Gastrocnemius medialis (tissue), 4 donors: ENCODE measurements at places on chromosomes 3 and 15. TPM values are rescaled to one million over a fixed set of nuclear protein-coding genes. Genes with fewer than 3 reads are reported as not detected.

Gene TRPM1
- not detected for total RNA-seq

Gene SST
- not detected for total RNA-seq

Gene LRRIQ4
- total RNA-seq, result not detected

Gene ADCY5
- 4.6 TPM for total RNA-seq

Gene ABI3BP
- 15.3 TPM for total RNA-seq

Gene DUOXA2
- not detected for total RNA-seq

Gene MBNL1
- 588 TPM for total RNA-seq

Gene MKRN2OS
- not detected for total RNA-seq

Gene CLK3
- total RNA-seq, result 152 TPM

Gene ADAMTS17
- 10.3 TPM for total RNA-seq

Gene TP63
- 26.8 TPM for total RNA-seq

Gene ZMYND10
- not detected for total RNA-seq

Gene FNDC3B
- 52.9 TPM for total RNA-seq

Gene USP13
- 166 TPM for total RNA-seq

Gene ZNF501
- 4.7 TPM for total RNA-seq

Gene CADPS
- total RNA-seq, result 2.1 TPM

Gene CLDN1
- 0.25 TPM for total RNA-seq

Gene AGBL1
- 3.8 TPM for total RNA-seq

Gene NTRK3
- total RNA-seq, result 0.61 TPM

Gene LIPC
- total RNA-seq, result not detected
